Gastroesophageal sphincter (tissue), 4 donors: ENCODE measurements at places on chromosomes 11 and 22. TPM values are rescaled to one million over a fixed set of nuclear protein-coding genes. Genes with fewer than 3 reads are reported as not detected.

GRCh38 chr11:18700375-18700774 lies 1.8 kb downstream of the TMEM86A start:
- ATAC-seq = no peak

Gene ZNF280A
- total RNA-seq = not detected

DNA sequence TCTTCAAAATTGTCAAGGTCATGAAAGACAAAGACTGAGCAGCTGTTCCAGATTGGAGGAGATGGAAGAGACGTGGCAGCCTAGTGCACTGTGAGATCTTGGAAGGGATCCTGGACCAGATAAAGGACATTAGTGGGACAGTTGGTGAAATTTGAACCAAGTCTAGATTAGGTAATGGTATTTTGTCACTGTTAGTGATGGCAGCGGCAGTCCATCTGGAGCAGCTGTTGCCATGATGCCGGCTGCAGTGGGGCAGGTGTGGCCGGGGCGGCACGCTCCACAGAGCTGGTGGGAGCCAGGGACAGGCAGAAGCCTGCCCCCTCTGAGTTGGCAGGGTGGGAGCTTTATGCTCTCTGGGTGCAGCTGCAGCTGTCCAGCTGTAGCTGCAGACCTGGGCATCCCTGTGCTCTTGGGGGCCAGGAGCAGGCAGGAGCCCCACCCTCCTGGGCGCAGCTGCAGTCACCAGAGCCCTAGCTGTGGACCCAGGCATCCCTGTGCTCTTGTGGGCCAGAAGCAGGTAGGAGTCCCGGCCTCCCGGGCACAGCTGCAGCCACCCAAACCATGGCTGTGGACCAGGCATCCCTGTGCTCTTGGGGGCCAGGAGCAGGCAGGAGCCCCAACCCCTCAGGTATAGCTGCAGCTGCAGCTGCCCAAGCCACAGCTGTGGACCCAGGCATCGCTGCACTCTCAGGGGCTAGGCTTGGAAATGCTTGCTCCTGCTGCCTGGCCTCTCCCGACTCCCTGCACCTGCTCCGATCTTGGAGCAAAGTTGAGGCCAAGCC lies 20.7 kb downstream of the DIXDC1 start:
- ATAC-seq = no peak

GRCh38 chr11:1845561-1846452 lies 7.0 kb downstream of the TNNI2 start:
- no peak for ATAC-seq

DNA sequence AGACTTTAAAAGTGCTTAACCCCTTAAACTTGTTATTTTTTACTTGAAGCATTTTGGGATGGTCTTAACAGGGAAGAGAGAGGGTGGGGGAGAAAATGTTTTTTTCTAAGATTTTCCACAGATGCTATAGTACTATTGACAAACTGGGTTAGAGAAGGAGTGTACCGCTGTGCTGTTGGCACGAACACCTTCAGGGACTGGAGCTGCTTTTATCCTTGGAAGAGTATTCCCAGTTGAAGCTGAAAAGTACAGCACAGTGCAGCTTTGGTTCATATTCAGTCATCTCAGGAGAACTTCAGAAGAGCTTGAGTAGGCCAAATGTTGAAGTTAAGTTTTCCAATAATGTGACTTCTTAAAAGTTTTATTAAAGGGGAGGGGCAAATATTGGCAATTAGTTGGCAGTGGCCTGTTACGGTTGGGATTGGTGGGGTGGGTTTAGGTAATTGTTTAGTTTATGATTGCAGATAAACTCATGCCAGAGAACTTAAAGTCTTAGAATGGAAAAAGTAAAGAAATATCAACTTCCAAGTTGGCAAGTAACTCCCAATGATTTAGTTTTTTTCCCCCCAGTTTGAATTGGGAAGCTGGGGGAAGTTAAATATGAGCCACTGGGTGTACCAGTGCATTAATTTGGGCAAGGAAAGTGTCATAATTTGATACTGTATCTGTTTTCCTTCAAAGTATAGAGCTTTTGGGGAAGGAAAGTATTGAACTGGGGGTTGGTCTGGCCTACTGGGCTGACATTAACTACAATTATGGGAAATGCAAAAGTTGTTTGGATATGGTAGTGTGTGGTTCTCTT lies 2.8 kb downstream of the MALAT1 start:
- ATAC-seq = no peak

DNA sequence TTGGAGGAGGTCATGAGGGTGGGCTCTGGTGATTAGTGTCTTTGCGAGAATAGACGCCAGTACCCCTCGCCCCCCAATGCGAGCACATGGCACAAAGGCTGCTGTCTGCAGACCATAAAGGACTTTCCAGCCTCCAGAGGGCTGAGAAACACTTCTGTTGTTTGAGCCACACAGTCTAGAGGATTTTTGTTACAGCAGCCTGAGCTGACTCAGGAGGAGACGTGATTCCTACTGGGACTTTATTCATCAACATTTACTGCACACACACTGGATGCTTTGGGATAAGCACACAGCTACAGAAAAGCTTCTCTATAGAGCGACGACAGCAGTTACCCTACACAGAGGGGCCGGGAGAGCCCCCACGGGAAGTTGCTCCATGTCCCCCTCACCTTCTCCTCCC lies 345.0 kb downstream of the CTTN start:
- no peak for ATAC-seq

- no peak for ATAC-seq
These were observed 51.4 kb downstream of the MICAL2 start for GRCh38 chr11:12161603-12162350.
